HS-27A (cell line): ENCODE measurements at places on chromosomes 1 and 21.

DNA sequence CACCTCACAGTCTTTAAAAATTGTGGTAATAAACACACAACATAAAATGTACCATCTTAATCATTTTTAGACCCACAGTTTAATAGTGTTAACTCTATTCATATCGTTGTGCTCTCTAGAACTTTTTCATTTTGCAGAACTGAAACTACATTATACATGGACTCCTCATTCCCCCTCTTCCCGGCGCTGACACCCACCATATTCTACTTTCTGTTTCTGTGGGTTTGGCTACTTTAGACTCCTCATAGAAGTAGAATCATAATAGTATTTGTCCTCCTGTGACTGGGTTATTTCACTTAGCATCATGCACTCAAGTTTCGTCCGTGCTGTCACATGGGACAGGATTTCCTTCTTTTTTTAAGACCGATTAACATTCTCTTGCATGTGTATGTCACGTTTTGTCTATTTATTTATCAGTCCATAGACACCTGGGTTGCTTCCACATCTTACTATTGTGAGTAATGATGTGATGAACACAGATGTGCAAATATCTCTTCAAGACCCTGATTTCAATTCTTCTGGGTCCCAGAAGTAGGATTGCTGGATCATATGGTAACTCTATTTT lies 62.9 kb upstream of the TMPRSS2 start:
- no peak for DNase-seq

DNA sequence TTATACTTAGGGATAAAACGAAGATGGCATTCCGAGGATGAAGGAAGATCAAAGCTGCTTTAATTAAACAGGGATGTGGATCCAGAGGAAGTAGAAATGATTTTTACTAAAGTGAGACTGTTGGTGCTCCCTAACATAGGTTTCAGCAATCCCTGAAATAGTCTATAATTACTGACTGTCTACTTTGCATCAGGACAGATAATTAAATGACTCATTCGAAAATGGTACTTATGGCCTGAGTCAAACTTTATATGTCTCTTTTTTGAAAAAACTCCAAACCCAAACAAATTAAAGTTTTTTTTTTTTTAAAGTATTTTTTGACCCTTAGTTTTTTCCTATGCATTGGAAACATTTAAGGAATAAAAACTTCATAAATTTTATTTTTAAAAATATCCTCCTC lies 90.3 kb downstream of the LYST start:
- no peak for DNase-seq

- DNase-seq = no peak
Measured at GRCh38 chr1:57483954-57484353, 60.1 kb upstream of the DAB1 start.

DNA sequence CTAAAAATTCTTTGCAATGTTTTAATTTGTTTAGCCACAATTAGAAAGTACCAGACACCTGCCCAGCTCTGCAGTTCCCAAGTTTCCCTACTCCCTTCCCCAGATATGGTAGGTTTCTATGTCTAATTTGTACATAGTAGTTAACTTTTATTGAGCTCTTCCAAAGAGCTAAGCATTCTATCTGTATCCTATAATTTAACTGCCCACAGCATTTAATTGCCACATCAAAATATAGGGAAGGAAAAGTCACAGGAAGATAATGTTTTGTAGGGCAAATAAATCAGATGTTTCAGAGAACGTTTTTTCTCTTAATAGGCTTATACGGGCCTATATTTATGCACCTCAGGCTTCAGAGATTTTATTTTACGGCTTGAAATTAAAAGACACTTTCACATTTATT lies 15.7 kb upstream of the FMO3 start:
- DNase-seq = no peak

DNA sequence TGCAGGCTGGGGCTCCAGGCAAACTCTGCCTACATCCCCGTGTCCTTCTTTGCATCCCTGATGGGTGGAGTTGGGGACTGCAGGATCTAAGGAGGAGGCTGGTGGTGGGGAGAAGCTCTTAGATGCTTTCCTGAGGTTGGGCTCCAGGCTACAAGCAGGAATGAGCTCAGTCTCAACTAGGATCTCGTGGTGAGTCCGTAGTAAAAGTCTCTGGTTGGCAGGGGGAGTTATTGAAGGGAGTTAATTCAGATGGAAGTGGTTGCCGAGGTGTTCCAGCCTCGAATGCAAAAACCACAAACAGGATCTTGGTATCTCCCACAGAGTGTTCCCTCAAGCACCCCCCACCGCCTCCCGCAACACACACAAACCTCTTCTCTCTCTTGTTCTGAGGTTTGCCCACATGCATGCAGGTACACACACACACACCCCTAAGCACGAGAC lies 35.0 kb downstream of the TMCC2 start:
- no peak for DNase-seq

GRCh38 chr1:174799136-174799479 lies 200.6 kb upstream of the CACYBP start:
- no peak for DNase-seq

DNA sequence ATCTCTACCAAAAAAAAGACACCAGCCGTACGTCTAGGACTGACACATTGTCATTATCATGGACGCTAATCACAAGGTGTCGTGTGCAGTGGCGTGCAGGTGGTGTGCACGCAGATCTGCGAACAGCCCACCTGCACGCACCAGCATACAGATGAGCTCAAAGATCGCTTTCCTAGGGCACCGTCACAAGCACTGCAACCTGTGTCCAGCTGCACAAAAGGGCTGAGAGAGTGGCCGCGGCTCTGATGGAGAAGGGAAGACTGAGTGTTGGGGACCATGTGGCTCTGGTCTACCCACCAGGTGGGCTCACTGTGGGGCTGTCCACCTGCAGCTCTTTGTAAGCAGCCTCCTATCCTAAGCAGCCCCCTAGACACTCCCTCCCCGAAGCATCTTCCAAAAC lies 50.9 kb downstream of the S100B start:
- DNase-seq = no peak
